ENCODE measurements at places on chromosomes 4 and X.

DNA sequence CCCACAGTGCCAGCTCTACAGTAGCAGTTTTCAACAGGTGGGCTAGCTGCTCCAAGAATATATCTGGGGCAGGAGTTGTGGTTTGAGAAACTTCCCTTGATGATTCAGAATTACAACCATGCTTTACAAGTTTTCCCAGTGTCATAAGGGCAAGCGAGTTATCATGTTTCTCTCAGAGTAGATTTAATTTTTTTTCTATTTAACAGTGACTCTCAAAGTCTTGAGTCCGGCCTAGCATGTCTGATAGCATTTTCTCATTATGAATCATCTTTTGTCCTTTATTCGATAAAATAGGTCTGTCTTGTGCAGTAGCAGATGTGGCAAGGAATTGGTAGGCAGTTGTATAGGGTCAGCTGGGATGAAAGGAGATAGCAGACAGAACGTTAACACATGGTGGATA is 62.2 kb upstream of the SPANXD start:
- no peak for DNase-seq

GRCh38 chr4:56844802-56845580 is 23.5 kb upstream of the SPINK2 start:
- DNase-seq, result no peak

GRCh38 chr4:184279496-184280061 is 61.9 kb upstream of the ENPP6 start:
- DNase-seq, result no peak

DNA sequence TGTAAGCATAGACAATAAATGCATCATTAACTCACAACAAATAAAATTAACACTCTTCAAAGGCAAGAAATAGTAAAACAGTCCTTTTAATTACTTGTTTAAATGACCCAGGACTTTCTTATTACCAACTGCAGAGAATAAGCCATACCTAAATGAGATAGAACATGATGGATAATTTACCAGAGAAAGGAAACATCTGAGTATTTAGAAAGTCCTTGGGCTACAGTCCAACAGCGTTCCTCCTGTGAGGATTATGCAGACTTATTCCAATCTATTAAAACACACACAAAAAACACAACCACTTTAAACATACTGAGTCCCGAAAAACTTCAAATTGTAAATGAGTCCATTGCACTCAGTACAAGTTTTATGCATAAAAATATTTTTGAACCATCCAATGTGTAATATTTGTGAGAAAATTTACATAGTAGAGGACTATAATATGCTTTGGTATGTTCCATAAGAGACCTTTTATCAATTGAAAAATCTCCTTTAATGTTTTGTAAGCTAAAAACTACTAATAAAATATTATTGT is 129.2 kb downstream of the NR3C2 start:
- DNase-seq, result no peak

DNA sequence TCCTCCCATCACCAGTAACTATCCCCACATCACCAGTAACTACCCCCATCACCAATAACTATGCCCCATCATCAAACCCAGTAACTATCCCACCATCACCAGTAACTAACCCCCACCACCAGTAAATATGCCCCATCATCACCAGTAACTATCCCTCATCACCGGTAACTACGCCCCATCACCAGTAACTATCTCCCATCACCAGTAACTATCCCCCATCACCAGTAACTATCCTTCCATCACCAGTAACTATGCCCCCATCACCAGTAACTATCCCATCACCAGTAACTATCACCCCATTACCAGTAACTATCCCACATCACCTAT is 2.9 kb downstream of the ASMTL start:
- DNase-seq, result no peak

DNA sequence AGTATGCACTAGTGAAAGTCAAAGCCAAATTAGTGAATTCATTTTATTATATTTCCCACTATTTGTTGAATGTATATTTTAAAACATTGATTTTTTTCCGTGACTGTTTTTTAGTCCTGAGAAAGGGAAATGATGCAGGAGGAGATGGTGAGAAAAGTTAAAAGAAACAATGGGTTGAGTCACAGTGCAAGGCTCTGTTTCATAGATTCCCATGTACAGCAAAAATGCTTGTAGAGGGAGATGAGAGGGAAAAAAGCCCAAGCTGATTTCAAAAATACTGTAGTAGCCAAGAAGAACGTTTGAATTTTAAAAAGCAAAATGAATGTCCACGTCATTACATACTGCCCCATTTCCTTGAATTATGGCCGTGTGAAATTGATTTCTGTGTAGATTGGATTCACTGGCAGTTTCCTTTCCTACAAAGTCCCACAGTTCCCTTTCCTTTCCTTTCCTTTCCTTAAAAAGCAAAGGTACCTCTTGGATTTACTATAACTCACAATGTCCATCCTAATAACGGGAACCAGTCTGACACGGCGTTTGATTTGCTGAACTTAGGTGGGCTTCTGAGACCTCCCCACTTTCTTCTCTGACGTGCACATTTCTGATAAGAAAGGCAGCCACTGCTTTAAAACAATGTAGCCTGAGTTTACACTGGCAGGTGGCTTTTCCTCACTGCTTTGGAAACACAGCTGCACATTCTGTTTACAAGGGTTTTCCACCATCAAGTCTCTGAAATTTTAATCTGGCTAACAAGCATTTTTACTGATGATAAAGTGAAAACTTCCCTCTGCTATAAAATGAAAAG is 63.7 kb downstream of the SPCS3 start:
- DNase-seq, result no peak

DNA sequence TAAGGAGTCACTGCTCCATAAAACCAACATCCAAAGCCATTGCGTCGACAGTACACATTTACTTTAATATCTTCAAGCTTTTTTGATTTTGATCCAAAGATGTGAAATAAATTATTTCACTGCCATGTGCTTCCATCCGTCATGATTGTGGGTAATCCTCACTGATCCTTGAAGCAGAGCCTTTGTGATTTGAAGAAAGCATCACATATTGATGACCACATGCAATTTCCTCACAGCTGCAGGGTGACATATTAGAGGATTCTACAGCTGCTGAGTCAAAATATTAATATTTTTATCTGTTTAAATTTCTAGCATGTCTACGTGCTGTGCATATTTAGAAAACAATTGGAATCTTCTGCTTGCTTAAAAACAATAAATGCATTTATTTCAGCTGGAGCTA is 196.8 kb upstream of the ANXA3 start:
- DNase-seq, result no peak

- no peak for DNase-seq
Measured at GRCh38 chr4:81723019-81723884, 251.5 kb upstream of the RASGEF1B start.

DNA sequence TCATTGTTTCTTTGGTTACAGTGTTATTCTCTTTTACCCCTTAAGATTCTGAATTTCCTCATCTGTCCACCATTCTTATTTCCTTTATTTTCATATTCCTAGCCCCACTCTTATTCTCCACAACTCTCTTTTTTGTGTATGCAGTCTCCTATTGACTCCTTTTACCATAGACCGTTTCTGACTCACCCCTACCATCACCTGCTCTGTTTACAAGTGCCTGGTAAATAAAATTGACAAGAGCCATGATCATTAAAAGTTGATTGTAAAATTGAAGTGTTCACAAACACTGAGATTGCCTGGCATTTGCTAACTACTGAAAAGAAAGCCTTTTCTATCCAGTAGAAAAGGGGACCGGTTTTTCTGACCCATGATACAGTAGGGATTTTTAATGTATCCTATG is 54.4 kb downstream of the MRPL1 start:
- peak; percentile 70 for DNase-seq
